Stimulated activated CD4-positive, alpha-beta T cell treated with anti-CD3 and anti-CD28 coated beads, Interleukin-15, amount 100 ng/mL, for 1 hour (primary cell): ENCODE measurements at places on chromosomes 1 and 21.

DNA sequence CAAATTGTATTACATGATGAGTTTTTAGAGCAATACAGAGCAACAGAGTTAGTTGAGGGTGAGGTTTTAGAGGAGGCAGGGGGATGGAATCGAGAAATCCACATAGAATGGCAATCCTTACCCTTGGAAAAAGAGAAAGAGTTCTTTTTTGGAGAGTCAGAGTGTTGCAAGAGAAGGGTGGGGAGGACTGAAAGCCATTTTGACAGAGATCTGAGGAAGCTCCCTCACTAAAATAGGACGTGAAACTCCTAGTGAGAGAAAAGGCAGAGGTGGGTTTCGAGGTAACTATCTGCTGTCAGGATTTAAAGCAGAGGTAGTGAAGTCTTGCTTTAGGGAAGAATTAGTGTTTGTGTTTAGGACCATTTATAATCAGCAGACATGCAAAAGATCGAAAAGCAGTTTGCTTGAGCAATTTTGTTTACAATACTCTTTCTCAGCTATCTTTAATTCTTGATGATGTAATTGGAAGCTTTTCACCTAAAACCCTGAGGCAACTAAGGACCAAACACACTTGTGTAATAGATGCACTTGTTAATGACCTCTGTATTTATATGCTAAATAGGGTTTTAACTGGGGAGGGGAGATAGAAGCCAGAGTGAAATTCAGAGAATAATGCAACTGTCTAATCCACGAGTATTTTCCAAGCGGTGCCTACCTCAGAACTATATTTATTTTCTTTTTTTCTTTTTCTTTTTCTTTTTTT is 20.0 kb downstream of the ADAMTS5 start:
- no peak for DNase-seq

GRCh38 chr1:229597877-229598276 is 28.0 kb downstream of the TAF5L start:
- no peak for DNase-seq

GRCh38 chr1:37265786-37266667 is 208.4 kb upstream of the ZC3H12A start:
- no peak for DNase-seq

- DNase-seq = no peak
These were observed 30.2 kb downstream of the CHAF1B start for GRCh38 chr21:36415375-36415774.

GRCh38 chr1:25704267-25704691 is 87.7 kb downstream of the MAN1C1 start:
- no peak for DNase-seq

- no peak for DNase-seq
These were observed 368.1 kb upstream of the ADGRL2 start for GRCh38 chr1:81432654-81433109.

DNA sequence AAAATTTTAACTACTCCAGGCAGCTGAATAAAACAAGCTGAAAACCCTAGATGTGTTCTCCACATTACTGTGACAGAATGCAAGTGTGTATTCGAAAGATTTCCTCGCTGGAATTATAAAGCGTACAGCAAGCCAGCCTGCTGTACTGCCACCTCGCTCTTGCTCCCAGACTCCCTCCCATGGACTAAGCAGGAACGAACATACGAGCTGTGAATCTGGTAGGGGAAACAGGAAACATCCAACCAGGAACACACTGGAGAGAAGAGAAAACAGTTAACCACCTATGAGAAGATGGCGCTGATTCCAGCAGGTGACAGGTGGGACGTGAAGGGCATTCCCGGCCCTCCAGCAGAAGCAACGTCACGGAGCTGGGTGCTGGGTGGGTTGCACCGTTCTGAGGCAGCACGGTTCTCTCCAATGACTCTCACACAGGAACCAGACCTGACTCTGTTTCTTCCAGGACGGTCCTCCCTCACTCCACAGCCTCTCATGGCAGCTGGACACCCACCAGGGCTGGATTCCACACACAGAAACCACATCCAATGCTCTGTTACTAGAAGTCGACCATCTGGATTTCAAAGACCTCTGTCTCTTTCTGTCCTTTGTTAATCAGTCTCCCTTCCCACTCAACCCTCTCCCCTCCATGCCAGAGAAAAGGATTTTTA is 219.2 kb downstream of the RERE start:
- no peak for DNase-seq

DNA sequence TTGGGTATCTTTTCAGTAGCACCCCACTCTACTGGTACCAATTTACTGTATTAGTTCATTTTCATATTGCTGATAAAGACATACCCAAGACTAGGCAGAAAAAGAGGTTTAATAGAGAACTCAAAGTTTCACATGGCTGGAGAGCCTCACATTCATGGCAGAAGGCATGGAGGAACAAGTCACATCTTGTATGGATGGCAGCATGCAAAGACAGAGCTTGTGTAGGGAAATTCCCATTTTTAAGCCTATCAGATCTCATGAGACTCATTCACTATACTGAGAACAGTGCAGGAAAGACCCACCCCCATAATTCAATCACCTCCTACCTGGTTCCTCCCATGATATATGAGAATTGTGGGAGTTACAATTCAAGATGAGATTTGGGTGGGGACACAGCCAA is 878.6 kb upstream of the ADGRL4 start:
- no peak for DNase-seq

DNA sequence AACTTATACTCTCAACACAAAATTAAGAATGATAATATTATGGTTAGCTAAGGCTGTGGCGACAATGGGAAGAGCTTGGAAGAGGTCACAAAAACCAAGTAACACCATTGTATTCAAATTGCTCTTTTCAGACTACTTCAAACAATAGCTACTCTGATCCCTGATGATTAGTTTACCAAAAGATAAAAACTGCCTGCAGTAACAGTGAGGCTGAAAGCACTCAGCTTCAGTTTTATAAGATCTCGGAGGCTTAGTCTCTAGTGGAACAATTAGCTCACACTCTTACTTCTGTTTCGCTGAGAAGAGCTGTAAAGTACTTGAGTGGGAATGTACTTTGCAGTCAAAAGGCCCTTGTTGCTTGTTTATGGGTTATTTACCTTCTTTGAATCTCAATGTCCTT is 278.5 kb downstream of the LRRC7 start:
- no peak for DNase-seq

DNA sequence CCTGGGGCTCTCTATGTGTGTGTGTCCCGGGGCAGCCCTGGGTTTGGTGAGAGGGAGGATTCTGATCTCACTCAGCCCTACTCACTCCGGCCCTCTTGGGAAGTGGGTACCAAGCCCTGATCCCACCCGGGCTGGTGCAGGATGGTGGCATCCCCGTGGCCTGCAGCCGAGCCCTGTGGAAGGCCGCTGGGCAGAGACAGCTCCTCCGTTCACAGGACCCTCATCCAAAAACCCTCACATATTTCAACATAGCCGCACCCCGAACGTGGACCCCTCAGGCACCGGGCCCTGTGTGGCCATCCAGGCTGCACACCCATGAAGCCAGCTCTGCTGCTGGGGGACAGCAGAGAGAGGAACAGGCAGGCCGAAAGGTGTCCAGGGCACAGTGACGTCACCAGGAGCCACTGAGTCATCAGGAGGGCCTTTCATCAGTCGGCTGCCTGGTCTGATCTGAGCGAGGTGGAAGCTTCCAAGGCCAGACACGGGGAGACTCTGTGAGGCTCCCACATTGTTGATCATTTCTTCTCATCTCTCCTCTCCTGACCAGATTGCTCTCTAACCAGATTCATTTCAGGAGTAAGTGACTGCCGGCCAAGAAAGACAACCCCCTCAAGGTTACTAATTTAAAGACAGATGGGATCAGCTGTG is 16.2 kb upstream of the GPR157 start:
- no peak for DNase-seq

DNA sequence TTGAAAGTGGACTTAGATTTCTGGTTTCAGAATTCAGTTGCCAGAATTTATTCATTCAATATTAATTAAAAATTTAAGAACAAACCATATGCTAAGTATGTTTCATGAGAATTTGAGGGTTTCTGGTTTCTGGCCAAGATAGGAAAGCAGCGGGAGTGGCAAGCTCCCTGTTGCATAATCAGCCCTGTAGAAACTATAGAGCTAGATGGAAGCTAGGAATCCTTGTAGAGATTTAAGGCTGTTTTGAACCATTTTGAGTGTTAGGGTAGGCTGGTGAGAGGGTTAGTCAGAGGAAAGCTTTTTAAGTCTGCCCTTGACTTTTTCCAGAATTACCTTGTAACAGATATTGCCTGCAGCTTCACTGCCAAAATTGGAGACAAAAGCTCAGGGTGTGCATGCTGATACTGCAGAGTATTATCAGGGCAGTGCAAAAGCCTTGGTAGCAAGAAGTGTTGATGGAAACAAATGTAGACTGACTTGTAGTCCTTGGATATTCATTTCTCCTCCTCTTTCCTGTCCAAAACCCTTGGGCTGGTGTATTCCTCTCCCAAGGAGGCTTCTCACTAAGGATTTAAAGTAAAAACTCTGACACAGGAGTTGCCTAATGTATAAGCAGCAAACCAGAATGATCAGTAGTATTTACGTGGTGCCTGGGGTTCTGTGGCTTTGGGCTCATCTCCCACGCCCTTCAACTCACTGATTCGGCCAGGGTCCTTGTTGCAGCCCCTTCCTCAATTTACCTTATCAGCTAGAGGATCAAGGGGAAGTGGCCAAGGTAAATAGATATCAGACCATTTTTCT is 12.6 kb upstream of the GIPC2 start:
- DNase-seq = no peak

DNA sequence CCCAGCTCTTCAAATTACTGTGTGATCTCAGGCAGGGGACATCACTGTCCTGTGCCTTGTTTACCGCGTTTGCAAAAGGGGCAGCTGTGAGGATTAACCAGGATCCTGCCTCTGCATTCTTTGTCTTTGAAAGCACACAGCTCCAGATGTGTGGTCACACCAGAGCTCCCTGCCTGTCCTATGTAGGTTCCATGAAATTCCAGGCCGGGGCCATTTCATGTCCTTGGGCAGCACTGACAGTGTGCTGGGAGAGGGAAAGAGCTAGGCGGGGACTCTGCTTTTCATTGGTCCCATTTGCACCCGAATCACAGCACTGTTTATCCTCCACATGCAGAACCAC is 42.2 kb upstream of the SELENON start:
- no peak for DNase-seq

GRCh38 chr21:17051054-17051453 is 461.8 kb upstream of the CXADR start:
- DNase-seq = no peak

DNA sequence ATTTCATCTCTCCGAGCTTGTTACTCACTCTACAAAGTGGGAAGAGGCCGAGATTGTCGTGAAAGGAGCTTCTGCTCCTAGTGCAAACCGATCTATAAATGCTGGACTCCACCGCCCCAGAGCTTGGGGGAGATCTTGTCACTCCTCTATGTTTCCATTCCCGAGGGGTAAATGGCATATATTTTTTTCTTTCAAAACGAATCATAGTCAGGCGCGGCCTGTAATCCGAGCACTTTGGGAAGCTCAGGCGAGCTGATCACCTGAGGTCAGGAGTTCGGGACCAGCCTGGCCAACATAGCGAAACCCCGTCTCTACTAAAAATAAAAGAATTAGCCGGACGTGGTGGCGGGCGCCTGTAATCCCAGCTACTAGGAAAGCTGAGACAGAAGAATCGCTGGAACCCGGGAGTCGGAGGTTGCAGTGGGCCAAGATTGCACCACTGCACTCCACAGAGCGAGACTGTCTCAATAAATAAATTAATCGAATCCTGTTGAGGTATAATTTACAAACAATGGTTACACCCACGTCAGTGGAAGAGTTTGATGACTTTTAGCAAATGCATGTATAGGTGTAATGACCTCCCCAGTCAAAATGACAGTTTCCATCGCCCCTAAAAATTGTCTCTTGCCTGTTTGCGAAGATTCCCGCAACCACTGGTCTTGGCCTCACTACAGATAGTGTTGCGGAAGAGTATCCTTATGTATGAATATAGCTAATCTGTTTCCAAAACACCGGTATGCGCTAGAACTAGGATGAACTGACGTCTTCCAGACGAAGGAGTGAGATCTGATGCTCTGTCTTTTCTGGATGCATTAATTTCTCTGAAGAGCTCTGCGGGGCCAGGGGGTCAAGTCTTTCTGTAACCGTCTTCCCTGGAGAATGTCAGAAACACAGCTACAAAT is 840 bp upstream of the HEATR1 start:
- no peak for DNase-seq

- no peak for DNase-seq
These were observed 14.7 kb downstream of the SRRM1 start for GRCh38 chr1:24657781-24658180.

- DNase-seq = no peak
These were observed 27.7 kb downstream of the DNAJC11 start for GRCh38 chr1:6673816-6674398.

- no peak for DNase-seq
These were observed 23.0 kb upstream of the TBX15 start for GRCh38 chr1:119011116-119011515.

- no peak for DNase-seq
These were observed 31.7 kb upstream of the GPR88 start for GRCh38 chr1:100506217-100506616.

DNA sequence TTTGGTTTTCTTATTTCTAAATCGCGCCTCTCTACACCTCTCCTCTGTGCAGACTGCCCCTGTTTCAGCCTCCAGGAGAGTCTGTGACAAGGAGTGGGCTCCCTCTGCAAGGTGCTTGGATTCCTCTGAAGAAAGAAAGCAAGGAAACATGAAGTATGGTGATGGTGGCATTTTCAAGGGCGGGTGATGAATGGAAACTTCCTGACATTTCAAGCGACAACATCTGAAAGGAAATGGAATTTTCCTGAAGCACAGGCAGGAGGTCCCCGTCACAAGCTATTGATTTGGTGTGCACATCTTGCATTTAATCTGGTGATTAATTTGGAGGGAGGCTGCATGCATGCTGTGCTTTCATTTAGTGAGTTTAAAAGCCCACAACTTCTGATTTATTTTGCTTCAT is 164.6 kb upstream of the FGGY start:
- DNase-seq = no peak

GRCh38 chr1:179925922-179926849 is 28.4 kb upstream of the CEP350 start:
- DNase-seq = no peak

DNA sequence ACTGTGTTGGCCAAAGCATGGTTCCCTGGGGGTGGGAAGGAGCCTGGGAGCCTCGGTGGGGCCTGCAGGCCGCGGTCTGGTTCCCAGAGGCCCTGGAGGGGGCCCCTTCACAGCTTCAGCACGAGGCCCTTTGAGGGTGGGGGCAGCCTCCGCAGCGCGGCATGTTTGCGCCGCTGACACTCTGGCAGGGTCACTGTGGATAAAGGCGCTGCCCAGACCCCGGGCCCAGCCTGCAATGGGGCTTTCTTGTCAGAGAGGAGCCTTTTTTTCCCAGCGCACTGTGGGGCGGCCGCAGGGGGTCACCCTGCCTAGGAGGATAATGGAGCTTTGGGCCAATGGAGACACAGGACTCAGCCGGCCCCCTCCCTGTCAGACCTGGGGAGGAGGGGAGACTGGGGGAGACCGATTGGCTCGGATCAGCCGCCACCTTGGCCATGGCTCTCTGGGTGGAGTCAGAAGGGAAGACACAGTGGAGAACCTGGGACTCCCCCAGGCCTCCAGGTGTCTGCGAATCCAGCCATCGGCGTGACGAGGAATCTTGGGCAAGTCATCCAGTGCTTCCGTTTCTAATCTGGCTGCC is 26.0 kb downstream of the EPHB2 start:
- no peak for DNase-seq
